ENCODE measurements at places on chromosomes 12 and 14. TPM values are rescaled to one million over a fixed set of nuclear protein-coding genes. Genes with fewer than 3 reads are reported as not detected.

MFAP5 gene
- 0.85 TPM for total RNA-seq

PTPN6 gene
- 14.8 TPM for total RNA-seq

SERPINA1 gene
- 32.1 TPM for total RNA-seq

APOF gene
- not detected for total RNA-seq

PROX2 gene
- not detected for total RNA-seq

SLC25A21 gene
- 0.89 TPM for total RNA-seq

ABCD2 gene
- total RNA-seq: under 0.01 TPM

KRT80 gene
- total RNA-seq: 27.3 TPM

MYL2 gene
- not detected for total RNA-seq

LMBR1L gene
- 34.3 TPM for total RNA-seq

DNA sequence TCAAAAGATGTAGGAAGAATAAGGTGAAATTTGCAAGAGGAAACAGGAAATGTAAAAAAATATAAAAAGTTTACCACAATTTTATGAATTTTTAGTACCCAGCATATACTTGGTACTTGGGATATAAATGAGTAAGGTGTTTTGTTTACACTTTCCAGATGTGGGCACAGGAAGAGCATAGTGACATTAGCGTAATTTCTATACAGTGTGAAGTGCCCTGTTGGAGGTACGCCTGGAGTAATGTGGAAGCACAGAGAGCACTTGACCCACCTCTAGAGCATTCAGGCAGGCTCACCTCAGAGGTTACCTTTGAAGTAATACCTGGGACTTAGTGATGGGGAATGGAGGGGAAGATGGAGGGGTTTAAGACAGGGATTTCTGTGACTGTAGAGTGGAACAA lies 89.5 kb downstream of the AEBP2 start:
- DNase-seq: no peak

DNA sequence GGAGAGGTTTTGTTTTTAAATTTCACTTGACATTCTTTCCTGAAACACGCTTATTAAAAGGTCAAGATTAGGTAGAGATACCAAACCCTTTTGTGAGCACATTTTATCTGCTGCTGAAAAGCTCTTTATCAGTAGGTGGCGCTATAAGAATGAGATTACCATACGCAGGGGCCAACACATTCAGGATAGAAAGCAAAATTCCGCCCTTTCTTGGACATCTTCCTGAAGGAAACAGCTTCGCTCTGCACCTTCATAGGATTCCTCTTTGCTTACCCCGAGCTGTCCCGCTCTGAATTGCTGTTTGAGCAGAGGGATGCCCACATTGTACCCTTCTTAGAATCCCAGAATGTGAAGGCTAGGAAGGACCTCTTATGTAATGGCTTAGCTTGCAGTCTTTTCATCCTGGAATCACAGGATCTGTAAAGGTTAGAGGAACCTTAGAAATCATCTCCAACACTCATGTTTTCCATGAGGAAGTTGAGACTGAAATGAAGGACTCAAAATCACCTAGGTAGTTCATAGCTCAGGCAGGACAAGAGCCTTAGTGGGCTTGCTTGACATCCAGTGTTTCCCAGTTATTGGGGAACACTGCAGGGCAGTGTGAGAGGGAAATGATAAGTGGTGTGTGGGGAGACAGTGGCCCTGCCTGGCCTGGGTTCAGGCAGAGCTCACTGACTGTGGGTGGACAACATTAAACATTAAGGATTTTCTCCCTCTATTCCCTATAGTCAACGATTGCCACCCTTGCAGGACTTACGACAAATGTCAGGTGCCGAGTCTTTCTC lies 38.7 kb upstream of the CRY1 start:
- peak; percentile 59 for DNase-seq

DNA sequence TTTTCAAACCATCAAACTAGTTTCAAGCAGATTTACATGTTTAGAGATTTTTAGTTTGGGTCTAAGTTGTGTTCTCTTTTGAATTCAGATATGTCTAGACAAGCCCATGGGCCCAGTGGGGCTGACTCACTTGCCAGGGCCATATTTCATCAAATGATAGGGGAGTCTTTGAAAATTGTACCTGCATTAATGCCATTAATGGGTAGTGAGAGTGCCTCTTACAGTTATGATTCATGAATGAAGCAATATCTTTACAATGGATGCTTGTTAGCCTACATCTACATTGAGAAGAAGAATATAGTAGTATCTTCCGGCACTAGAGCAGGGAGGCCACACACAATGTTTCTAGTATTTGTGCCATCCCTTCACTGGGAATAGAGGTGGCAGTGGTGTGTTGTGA lies 174.2 kb upstream of the E2F7 start:
- no peak for DNase-seq

GRCh38 chr12:110004598-110004997 lies 5.4 kb downstream of the ANKRD13A start:
- no peak for DNase-seq

DNA sequence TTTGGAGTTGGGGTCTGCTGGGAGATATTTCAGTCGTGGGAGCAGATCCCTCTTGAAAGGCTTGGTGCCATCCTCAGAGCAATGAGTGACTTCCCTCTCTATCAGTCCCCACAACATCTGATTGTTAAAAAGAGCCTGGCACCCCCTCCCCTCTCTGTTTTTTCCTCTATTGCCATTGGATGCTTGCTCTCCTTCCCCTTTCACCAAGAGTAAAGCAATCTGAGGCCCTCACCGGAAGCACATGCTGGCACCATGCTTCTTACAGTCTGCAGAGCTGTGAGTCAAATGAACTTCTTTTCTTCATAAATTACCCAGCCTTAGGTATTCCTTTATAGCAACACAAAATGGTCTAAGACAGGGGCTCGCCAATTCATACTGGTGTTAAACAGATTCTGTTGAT lies 99.1 kb upstream of the CCND2 start:
- DNase-seq: no peak

GRCh38 chr12:53105256-53105655 lies 2.0 kb downstream of the SOAT2 start:
- DNase-seq: no peak

DNA sequence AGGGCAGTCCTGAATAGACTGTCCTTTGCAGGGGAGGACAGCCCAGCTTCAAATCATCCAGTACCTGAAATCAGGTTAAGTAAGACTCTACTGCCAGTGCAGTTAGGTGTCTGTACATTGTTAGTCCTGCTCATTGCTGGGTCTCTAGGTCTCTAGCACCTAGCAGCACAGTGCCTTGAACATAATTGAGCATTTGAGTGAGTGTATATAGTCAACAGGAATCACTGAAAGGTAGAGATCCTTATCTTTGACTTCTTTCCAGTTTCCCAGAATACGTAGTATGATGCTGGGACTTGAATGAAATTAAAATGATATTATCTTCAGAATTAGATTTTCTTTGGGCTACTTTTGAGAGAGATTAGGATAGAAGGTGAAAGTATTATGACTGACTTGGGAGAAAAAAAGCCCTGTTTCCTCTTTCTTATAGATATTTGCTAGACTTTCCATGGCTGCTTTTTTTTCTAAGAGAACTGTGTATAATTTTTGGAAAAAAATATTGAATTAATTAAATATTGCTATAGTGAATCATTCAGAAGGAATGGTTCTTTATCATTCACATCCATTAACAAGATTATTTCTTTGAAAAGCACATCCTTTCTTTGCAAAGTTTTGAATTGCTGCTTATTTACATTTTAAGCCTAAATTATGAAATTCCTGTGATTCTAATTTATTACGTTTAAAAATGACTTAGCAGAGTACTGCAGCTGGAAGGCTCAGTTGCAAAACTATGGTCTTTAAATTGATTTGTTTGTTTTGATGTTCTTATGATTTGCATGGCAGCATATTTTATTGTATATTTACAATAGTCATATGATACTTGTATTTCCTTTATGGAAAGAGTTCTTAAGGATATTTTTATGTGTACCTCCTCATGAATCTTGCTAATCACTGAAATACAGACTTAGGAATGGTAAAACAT lies 51.6 kb downstream of the PPP4R4 start:
- no peak for DNase-seq

DNA sequence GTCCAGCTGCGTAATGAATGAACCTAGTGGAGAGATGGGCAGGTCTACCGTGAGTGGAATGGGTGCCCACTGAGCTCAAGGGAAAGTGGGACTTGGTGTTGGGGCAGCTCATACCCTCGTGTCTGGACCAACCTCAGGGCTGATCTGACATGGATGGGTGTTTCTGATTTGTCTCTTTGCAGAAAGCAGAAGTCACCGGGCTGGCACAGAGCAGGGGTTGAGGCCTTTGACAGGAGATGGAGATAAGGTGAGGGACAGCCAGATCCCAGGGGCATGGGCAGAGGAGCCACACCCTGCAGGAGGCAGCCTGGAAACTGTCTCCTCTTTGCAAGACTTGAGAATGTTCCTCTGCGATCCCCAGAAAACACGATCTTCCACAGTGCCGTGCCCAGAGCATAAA lies 20.9 kb upstream of the PPP1CC start:
- DNase-seq: no peak

DNA sequence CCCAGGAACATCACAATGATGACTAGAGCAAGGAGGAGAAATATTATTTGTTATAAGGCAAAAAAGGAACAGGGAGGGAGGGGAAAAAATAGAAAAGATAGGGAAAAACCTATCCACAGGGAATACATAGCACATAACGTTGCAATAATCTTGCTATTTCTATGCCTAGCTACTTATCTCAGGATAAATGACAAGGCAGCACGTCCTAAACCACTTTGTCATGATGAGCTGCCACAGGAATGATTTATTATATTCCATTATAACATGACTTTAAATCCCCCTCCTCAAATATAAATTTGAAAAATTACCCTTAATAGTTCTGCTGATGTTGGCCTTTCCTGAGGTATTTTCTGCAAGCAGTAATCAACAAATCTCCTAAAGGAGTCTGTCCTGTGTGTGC lies 76.7 kb downstream of the PEBP1 start:
- no peak for DNase-seq

- no peak for DNase-seq
These were observed 29.6 kb downstream of the FLVCR2 start for GRCh38 chr14:75607842-75608640.

- no peak for DNase-seq
These were observed 79.3 kb downstream of the UNC79 start for GRCh38 chr14:93510056-93510455.

GRCh38 chr14:39762576-39763401 lies 330.6 kb upstream of the FBXO33 start:
- peak; percentile 66 for DNase-seq

GRCh38 chr14:39873791-39874190 lies 441.6 kb upstream of the FBXO33 start:
- peak; percentile 94 for DNase-seq

DNA sequence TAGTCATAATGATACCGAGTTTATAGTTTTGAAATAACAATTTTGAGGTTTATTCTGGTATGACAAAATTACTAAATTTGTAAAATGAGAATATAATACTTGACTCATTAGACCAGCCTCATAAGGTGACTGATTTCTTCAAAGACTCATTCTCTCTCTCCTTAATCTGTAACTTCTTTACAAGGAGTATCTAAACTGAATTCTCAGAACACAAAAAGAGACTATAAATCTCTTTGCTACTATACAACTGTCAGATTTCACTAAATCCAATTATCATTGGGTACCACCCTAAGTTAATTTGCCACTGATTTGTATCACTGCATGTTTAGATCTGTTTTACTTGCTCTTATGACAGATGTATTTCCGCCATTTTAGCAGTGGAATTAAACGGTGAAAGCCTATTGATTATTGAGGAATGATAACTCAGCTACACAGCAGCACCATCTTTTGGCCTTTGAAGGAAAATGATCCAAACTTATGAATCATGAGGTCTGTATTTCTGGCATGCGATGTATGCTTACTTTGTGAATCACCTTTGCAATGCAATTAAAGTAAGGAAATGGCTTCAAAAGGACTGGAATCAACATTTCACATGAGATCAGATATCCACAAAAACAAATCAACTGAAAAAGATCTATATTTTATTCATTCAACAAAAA lies 161.2 kb downstream of the RERGL start:
- DNase-seq: peak; percentile 86

- peak; percentile 62 for DNase-seq
These were observed 87.9 kb upstream of the AVPR1A start for GRCh38 chr12:63238892-63239291.

- peak; percentile 47 for DNase-seq
These were observed 74.9 kb upstream of the ATP2B1 start for GRCh38 chr12:89783359-89784060.

GRCh38 chr12:106120519-106121105 lies 18.1 kb downstream of the NUAK1 start:
- no peak for DNase-seq

GRCh38 chr12:6699989-6700645 lies 498 bp downstream of the PIANP start:
- no peak for DNase-seq

GRCh38 chr12:31267966-31268365 lies 58.0 kb downstream of the SINHCAF start:
- DNase-seq: peak; percentile 22

DNA sequence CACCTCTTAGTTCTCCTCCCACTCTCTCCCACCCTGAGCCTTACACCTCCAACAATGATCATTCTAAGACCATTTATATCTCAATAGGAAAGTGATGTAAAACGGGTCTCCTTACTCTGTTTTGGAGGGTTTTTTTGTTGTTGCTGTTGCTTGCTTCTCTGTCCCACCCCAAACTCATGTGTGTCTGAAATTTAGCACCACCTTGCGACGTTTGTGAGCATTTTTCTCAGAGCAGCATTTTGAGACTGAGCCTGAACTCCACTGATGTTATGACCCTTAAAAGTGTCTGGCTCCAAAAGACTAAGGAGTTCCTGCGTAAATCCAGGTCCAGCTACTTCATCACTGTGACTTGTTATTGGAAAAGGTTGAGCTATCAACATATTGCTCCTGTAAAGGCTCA lies 155.0 kb downstream of the DAD1 start:
- DNase-seq: no peak

- DNase-seq: no peak
These were observed 79.0 kb downstream of the TMEM30B start for GRCh38 chr14:61202124-61202523.

GRCh38 chr12:93468008-93468371 lies 676 bp downstream of the MRPL42 start:
- DNase-seq: no peak

- DNase-seq: no peak
These were observed 96.3 kb downstream of the ITPK1 start for GRCh38 chr14:93019367-93019843.

DNA sequence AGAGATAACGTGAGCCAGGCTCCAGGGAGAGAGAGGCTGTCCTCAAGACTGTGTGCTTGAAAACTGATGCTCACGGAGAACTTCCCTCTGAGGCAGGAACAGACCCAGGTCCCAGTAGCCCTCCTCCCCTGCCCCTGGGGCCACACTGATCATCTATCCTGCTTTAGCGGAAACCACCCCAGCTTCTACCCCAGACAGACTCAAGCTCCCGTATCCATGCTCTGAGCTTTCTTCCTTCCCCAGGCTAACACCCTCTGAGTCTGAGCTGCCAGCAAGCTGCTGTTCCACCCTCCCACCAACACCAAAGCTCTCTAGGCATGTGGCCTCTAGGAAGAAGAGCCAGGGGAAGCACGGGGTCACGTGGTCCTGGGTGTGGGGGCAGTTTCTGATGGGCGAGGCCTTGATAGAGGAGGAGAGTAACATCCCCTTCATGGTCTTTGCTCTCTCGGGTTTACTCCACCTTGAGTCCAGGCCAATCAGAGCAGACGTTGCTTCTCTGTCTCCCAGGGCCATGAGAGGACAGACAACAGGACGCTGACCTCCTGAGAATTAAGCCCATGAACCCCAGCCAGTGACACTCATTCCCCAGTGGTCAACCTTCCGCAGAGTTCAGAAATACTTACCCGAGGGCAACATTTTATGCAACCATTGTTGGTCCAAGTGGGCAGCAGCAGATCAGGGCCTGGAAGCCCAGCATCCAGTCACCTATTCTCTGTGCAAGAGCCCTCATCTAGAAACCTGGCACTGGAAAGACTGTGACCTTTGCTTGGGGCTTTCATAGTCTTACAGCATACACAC lies 1.4 kb downstream of the PCK2 start:
- DNase-seq: peak; percentile 54
